Cardiac septum (tissue), 1 donor: ENCODE measurements at places on chromosomes 16 and 17. TPM values are rescaled to one million over a fixed set of nuclear protein-coding genes. Genes with fewer than 3 reads are reported as not detected.

Gene MMP25
- 3.0 TPM for total RNA-seq

- no peak for DNase-seq
Measured at GRCh38 chr16:12661656-12662172, 142.0 kb downstream of the CPPED1 start.

Gene TBC1D28
- total RNA-seq: not detected

DNA sequence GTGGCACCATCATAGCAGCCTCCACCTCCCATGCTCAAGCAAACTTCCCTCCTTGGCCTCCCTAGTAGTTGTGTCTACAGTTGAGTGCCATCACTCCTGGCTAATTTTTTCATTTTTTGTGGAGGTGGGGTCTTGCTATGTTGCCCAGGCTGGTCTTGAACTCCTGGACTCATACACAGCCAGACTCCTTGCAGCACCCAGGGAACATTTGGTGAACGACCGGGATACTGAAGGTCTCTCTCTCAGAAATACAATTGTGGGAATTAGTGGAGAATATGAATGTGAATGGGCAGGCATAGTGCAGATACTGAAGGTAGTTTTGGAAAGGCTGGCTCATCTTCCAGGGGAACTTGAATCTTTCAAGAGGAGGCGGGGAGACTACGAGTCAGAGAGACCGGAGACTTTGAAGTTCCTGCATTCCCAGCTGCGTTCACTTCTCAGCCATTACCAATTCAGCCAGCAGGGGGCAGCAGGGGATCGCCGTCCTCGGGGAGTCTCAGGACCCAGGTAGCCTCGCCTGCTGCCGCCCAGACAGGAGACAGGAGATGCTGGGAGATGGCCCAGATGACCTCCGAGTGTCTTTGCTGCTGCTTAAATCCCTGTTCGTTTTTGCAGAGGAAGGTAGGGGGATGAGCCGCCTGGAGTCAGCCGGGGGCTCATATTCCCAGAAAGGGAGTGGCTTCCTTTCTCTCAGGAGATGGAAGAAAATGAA lies 68.6 kb downstream of the HAPSTR1 start:
- peak; percentile 82 for DNase-seq

Gene ITGA2B
- 1.7 TPM for total RNA-seq

- DNase-seq: no peak
Measured at GRCh38 chr16:54215471-54215870, 71.1 kb downstream of the IRX3 start.

Gene TM4SF5
- not detected for total RNA-seq

DNA sequence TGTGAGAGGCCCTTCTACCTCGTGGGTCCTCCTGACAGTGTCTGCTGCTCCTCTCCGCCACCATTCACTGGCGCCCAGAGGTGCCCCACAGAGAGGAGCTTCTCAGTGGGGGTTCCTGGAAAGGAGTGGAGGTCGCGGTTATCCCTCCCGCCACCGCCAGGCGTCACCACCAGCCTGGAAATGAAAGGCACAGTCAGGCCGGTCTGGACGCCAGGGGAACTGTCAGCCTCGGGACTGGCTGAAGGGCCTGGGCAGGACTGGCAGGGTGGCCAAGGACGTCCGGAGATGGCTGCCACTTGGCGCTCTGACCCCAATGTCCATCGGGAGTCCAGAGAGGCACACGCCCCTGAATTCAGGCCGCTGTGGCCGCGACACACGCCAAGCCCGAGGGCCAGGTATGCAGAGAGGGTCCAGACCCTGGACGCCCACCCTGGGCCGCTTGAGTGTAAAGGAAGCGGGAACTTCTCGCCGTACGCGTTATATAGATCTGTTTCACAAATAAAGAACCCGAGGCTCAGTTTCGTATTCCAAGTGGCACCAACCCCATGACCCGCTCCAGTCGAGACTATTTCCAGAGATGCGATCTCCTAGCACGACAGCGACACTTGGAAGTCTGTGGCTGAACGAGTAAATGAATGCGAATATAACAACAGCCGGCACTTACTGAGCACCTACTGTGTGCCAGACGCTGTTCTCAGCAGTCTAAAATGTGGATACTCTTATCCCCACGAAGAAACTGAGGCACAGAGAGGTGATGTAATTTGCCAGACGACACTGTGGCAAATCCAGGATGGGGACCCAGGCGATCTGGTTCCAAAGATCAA lies 7.6 kb upstream of the NXPH3 start:
- DNase-seq: peak; percentile 94

DNA sequence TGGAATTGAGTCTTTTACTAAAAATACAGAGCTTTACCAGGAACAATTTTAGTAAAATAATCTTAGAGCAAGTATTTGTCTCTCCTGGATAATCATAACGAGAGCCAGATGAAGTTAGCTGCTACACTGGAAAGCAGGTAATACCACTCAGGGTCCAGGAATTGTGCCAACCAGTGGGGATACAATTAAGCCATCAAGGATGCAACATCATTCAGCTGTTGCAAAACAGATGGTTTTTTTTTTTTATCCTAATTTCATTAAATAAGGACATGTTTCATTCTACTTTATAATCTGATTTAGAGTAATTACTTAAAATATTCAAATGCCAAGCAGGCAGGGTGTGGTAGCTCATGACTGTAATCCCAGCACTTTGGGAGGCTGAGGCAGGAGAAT lies 10.2 kb downstream of the MMD start:
- no peak for DNase-seq

DNA sequence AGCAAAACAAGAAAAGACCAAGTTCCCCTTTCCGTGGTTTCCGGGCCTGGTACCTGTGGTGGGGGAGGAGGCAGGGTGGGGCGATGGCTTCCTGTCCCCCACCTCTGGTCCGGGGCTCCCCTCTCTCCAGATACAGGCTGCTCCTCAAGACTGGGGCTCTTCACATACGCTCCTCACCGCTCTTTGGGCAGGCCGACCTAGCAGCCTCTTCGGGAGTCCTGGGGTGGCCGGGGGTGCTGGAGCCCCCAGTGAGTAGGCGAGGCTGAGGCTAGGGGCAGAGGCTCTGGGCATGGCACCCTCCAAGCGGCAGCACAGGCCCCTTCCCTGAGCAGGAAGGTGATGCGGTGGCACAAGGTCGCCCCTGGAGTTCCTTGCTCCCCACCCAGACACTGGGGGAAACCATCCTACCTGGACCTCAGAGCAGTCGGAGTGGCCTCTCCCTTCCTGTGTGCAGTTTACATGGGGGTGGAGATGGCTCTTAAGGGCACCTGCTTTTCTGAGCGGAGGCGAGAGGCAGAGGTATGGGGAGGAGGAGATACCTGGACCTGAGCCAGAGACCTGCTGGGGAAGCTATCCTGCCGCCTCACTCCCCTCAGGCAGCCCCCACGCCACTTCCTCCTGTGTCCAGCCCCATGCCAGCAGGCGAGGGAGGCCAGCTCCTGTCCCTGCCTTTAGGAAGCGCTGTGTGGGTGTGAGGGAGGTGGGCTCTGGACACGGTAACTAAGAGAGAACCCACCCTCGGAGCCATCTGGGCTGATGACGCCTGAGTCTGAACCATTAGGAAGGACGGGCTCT lies 891 bp downstream of the CORO1A start:
- peak; percentile 90 for DNase-seq

Gene MGAT5B
- total RNA-seq: 0.13 TPM

DNA sequence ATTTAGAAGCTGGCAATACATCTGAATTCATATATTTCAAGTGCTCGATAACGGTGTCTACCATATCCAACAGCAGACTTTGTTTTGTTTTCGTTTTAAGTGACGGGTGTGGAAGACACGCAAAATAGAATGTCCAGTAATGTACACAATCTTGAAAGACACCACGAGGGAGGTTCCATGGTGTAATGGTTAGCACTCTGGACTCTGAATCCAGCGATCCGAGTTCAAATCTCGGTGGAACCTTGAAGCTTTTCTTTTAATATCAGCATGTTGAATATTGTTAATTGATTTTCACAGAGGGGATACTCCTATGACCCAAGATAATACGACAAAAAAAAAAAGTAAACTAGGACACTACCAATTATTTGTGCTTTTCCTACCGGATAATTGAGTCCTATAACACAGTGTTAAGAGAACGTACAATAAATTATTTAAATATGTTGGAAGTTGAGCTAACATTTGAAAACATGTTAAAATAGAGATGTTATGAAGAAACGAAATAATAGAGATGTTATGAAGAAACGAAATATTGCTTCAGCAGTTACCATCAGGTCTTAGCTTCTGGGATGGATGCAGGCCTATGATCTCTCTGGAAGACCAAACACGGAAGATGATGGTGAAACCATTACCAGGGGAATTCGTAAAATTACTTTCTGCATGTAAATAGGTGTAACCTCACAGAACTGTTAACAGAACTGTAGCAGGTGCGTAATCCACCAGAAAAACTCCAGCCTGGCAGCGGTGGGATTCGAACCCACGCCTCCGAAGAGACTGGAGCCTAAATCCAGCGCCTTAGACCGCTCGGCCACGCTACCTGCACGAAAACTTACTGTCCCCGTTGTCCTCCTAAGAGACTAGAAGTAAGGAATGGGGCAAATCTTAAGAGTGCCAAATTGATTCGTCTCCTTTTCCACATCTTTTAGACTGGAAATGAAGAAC lies 1.5 kb upstream of the ALOXE3 start:
- peak; percentile 80 for DNase-seq

- no peak for DNase-seq
Measured at GRCh38 chr16:30407804-30408534, 563 bp downstream of the ZNF771 start.
